AG08395 (cell line): ENCODE measurements at places on chromosomes 16 and 17.

DNA sequence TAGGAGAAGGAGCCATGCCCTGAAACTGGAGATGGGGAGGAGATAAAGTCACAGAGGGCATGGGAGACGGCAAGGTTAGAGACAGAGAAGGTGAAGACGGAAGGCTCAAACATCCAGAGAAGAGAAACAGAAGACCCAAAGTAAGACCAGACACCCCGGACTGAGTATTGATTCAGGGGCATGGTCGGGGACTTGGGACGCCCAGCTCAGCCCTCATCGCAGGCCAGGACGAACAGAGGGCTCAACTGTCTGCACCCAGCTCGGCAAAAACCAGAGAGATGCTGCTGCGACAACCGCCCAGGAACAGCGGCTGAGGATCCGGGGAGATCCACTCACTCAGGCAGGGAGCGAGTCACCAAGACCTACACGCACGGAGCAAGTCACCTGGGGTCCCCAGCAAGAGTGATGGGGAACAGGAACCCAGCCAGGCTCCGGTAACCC, 999 bp downstream of the XYLT1 start:
- peak; percentile 31 for DNase-seq

GRCh38 chr16:60318486-60318885, 1584.4 kb upstream of the GOT2 start:
- no peak for DNase-seq

DNA sequence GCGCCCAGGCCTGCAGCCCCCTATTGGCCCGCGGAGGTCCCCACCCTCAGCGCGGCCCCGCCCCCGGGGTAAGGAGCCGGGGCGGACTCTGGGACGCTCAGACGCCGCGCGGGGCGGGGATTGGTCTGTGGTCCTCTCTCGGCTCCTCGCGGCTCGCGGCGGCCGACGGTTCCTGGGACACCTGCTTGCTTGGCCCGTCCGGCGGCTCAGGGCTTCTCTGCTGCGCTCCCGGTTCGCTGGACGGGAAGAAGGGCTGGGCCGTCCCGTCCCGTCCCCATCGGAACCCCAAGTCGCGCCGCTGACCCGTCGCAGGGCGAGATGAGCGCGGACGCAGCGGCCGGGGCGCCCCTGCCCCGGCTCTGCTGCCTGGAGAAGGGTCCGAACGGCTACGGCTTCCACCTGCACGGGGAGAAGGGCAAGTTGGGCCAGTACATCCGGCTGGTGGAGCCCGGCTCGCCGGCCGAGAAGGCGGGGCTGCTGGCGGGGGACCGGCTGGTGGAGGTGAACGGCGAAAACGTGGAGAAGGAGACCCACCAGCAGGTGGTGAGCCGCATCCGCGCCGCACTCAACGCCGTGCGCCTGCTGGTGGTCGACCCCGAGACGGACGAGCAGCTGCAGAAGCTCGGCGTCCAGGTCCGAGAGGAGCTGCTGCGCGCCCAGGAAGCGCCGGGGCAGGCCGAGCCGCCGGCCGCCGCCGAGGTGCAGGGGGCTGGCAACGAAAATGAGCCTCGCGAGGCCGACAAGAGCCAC, at the start of gene NHERF1:
Gene NHERF1 (plus strand): TSS at position 100 of the 750 bp plus-strand sequence. CDS start 219 bp downstream, at position 319.
- DNase-seq = peak; percentile 98

DNA sequence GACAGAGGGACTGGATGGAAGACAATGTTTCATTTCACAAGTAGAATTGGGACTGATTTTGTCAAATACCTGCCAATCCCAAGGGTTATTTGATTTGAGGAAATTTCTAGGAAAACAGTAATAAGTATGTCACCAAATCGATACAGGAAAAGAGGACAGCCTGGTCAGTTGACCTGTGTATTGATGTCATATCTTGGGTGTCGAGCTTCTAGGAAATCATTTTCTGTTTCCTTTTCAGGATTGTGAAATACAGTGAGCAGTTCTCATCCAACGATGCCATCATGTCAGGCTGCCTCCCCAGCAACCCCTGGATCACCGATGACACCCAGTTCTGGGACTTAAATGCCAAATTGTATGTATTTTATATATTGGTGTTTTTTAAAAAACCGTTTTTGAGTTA, 56.1 kb downstream of the RGS9 start:
- no peak for DNase-seq

- peak; percentile 22 for DNase-seq
Observed at GRCh38 chr16:56370185-56370874, 55.0 kb downstream of the AMFR start.
